Pericardium fibroblast (primary cell): ENCODE measurements at places on chromosomes 1 and 21. TPM values are rescaled to one million over a fixed set of nuclear protein-coding genes. Genes with fewer than 3 reads are reported as not detected.

The FAM151A gene
- not detected in 2 replicates for total RNA-seq

The SPRR3 gene
- not detected in 2 replicates for total RNA-seq

The TUFT1 gene
- 3.6 and 16.2 TPM in 2 replicates for total RNA-seq

The BSND gene
- not detected in 2 replicates for total RNA-seq

The SPATA21 gene
- total RNA-seq: not detected in 2 replicates
